ENCODE measurements at places on chromosomes 7 and 10.

DNA sequence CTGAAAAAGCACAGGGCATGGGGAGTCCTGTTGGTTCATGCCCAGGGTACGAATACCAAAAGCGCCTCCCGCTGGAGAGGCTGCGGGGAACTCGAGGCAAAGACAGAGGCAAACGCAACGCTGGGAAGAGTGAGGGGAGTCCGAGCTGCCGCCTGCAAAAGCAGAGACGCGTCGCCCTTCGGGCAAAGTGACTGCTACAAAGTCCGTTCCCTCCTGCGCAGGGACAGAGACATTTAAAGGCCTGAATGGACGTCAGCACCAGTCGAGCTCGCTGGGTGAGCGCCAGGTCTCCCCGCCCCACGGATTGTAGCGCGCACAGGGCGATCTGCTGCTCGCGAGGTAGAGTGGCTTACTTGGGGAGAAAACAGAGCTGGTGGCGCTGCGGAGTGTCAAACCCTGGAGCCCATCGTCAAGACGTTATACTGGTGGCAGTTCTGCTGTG is 732.8 kb downstream of the ZWINT start:
- H3K27me3 ChIP-seq = peaks cover 31% of the 10 kb centered on the region
- DNase-seq = no peak
- H3K4me1 ChIP-seq = no peaks in the 10 kb centered on the region
- H3K27ac ChIP-seq = no peak overlapping the region
- peaks cover 10% of the 10 kb centered on the region for H3K36me3 ChIP-seq

- H3K27ac ChIP-seq = no peak overlapping the region
- no peak for DNase-seq
Observed at GRCh38 chr7:23235813-23236221, 10.8 kb upstream of the GPNMB start.

DNA sequence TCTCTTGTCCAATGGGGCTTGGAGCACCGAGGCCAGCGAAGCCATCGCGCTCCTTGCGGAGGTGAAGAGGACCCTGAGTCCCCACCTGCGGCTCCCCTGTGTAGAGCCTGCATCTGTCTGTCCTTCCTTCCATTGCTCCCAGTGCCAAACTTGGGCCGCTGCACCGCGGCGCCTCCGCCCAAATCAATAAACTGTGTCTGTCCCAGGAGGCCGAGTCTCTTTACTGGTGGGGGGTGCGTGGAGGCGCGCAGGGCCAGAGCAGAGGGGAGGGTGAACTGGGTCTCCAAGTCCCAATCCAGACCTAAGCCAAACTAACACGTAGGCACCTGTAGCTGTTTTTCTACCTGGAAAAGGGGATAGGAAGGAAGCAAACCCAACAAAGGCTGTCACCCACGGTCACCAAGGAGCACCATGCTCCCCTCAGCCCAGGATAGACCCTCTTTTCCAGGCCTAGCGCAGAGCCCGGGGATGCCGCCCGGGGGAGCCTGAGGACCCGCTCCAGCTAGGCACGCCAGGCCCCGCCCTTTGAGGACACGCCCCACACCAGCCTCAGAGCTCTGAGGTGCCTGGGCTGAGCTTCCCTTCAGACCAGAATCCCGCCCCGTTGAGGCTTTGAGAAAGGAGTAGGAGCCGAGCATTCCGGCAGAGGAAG is 1.2 kb upstream of the CHAT start:
- H3K27me3 ChIP-seq = peaks cover 81% of the 10 kb centered on the region
- H3K27ac ChIP-seq = no peak overlapping the region
- peaks cover 9% of the 10 kb centered on the region for H3K4me1 ChIP-seq
- no peaks in the 10 kb centered on the region for H3K36me3 ChIP-seq

DNA sequence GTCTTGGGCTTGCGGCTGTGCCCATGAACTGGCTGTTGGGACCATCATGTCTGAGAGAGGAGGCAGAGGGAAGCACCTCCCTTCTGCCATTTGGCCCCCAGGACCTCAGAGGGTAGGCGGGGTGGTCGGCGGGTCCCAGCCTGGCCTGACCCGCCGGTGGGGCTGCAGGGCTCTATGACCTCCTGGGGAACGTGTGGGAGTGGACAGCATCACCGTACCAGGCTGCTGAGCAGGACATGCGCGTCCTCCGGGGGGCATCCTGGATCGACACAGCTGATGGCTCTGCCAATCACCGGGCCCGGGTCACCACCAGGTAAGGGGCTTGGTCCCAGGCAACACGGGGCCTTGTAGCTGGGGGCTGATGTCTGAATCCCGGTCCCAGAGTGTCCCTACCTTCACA is 14.1 kb downstream of the SUMF2 start:
- H3K27ac ChIP-seq = no peak overlapping the region
- H3K27me3 ChIP-seq = no peaks in the 10 kb centered on the region
- no peak for DNase-seq

- no peaks in the 10 kb centered on the region for H3K36me3 ChIP-seq
- peaks cover 45% of the 10 kb centered on the region for H3K4me1 ChIP-seq
- H3K27me3 ChIP-seq = no peaks in the 10 kb centered on the region
- peak overlapping the region; percentile 70 for H3K27ac ChIP-seq
- no peak for DNase-seq
Observed at GRCh38 chr10:109898666-109899355, 24.5 kb downstream of the XPNPEP1 start.
